NCI-H1930 (cell line): ENCODE measurements at places on chromosomes 3 and 15.

DNA sequence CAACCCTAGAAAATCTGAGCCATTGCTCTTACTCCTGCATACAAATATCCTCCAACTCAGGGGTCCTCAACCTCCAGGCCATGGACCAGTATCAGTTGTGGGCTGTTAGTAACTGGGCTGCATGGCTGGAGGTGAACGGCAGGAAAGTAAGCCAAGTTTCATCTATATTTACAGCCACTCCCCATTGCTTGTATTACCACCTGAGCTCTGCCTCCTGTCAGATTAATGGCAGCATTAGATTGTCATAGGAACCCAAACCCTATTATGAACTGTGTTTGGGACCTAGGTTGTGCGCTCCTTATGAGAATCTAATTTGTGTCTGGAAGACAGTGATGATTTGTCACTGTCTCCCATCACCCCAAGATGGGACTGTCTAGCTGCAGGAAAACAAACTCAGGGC, 246.5 kb upstream of the CDIN1 start:
- no peak for DNase-seq

GRCh38 chr3:186842426-186843038, at the start of gene ADIPOQ:
ADIPOQ (plus strand) TSS chr3:186842710; CDS start chr3:186853059, 10,349 bp downstream.
- no peak for DNase-seq

- no peak for DNase-seq
Measured at GRCh38 chr3:34012102-34012461, 213.7 kb downstream of the PDCD6IP start.

DNA sequence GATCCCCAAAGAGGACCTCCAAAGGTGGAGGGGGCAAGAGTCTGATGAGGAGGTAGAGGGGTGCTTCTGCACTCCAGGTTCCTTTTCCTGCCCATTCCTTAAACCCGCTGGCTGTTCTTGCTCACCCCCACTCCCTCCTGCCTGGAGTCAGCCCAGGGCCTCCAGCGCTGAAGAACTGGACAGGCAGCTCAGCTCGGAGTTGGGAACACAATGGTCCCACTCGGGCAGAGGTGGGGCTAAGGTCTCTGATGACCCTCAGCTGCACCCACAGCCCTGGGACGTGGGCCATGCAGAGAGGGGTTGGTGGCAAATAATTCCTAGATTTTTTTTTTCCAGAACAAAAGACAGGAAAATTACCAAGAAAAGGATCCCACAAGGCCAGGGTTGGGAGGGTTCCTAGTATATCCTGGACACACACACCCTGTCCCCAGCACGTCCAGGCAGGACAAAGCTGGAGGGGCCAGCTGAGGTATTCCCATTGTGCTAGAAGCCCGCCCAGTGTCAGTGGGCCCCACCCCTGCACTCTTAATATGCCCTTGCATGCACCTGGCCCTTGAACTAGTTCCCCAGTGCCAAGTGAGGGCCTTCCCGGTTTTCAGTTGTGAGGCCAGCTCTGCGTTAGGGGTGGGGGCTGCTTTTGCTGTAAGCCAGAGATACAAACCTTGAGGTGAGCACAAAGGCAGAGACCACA, 22.1 kb upstream of the IP6K2 start:
- DNase-seq = no peak

- DNase-seq = no peak
Measured at GRCh38 chr3:72035606-72036005, 250.7 kb upstream of the PROK2 start.

DNA sequence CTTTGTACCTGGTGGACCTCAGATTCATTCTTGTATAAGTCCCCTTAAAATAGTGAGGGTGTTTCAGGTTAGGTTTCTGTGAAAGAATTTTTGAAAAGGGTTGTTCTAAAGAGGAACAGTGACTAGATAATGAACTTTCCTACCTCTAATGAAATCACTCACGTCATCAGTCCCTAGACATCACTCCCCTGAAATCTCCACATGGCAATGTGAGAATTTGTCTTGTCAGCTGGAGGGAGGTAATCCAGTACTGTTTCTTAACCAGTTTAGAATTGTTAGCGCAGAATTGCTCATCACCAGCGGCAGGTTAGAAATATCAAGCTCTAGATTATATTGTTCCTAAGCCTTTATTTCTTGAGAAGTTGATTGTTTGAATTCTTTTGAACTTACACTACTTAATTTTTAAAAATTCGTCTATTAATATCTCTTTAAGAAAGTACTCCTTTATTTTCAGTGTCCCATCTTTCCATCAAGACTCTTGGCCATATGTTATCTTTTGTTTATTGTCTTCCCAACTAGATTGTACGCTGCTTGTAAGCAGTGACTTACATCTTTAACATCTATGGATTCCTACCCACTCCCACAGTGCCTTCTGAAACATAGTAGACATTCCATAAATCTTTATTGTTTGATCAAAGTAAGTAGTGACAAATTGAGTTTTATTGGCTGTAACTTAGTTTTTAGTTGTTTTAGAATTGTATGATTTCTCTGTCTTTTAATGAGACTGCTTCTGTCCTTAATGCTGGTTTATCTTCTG, 52.8 kb downstream of the RASA2 start:
- no peak for DNase-seq

- no peak for DNase-seq
Measured at GRCh38 chr3:48563382-48563918, at the start of gene UCN2. UCN2 (minus strand) TSS chr3:48563781; CDS start chr3:48563124, 657 bp downstream.
